ENCODE measurements at places on chromosomes 7 and 10. TPM values are rescaled to one million over a fixed set of nuclear protein-coding genes. Genes with fewer than 3 reads are reported as not detected.

HMX3 gene
- not detected for total RNA-seq

CPN1 gene
- not detected for total RNA-seq

PSPH gene
- 27.5 TPM for total RNA-seq

ASB4 gene
- total RNA-seq: not detected

PMPCB gene
- total RNA-seq: 42.0 TPM

FXYD4 gene
- total RNA-seq: not detected

CALD1 gene
- 46.1 TPM for total RNA-seq

AZGP1 gene
- 10.8 TPM for total RNA-seq

CPEB3 gene
- total RNA-seq: 5.1 TPM

C7orf33 gene
- total RNA-seq: not detected

ARHGEF35 gene
- 19.7 TPM for total RNA-seq

NSUN6 gene
- total RNA-seq: 4.8 TPM

SKIDA1 gene
- 0.44 TPM for total RNA-seq

MICALL2 gene
- total RNA-seq: 16.1 TPM

FAM241B gene
- total RNA-seq: 2.9 TPM

GTF2IRD1 gene
- 49.1 TPM for total RNA-seq

CRPPA gene
- total RNA-seq: 0.80 TPM
